ENCODE measurements at places on chromosomes 3 and 15. TPM values are rescaled to one million over a fixed set of nuclear protein-coding genes. Genes with fewer than 3 reads are reported as not detected.
A peak's percentile ranks its signal among the peaks of the same experiment; 100 is the strongest.

- peak; percentile 15 for DNase-seq
Observed at GRCh38 chr3:140588558-140588957, 89.3 kb upstream of the TRIM42 start.

- no peak for DNase-seq
Observed at GRCh38 chr3:131353016-131353877, 28.3 kb upstream of the NUDT16 start.

- no peak for DNase-seq
Observed at GRCh38 chr3:61613666-61614065, 52.3 kb downstream of the PTPRG start.

DNA sequence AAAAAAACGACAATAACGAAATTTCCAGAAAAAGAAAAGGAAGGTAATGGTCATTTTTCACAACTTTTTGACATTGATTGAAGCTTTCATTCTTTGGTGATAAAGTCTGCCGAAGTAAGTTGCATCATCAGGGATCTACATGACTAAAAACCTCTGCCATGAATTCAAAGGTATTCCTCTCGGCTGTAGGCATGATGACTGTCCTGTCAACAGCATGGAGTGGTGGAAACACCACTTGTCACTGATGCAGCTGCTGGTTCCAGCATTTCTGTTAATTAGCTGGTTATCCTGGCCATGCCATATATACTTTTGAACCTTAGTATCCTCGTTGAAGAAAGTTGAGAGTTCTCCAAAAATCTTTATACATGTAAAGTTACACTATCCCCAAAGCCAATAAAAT is 859.0 kb upstream of the ARPP21 start:
- no peak for DNase-seq

DNA sequence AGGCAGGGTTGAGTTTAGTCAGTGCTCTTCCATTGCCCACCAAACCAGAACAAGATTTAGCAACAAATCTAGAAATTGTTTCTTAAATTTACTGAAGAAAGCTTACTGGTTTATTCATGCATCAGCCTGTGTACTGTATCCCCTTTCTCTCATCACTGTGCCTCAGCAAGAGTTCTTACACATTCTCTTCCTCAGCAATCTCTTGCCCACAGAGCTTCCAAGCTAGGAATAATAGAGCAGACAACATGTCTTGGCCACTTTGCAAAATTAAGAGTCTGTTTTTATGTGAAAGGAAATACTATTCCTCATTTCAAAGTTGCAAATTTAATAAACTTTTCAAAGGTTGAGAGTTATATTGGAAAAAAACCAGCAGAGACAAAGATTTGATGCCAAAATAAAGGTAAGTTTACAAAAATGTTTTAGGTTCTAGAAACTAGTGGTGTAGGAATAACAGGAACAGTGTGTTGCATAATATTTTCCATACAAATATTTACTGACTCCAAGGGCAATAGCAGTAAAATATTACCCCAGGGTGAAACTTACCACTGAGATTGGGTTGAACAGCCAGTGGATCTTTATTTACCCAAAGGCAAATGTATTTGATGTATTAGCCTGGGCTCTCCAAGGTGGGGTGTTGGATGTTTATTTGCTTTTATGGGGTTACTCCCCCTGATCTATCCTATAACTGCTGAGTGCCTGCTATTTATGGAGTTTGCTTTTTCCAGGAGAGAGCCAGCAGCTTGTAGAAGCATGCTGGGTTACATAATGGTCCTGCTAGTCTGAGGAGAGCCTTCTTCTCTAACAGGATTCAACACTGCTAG is 276.7 kb downstream of the ADAMTSL3 start:
- no peak for DNase-seq

DNA sequence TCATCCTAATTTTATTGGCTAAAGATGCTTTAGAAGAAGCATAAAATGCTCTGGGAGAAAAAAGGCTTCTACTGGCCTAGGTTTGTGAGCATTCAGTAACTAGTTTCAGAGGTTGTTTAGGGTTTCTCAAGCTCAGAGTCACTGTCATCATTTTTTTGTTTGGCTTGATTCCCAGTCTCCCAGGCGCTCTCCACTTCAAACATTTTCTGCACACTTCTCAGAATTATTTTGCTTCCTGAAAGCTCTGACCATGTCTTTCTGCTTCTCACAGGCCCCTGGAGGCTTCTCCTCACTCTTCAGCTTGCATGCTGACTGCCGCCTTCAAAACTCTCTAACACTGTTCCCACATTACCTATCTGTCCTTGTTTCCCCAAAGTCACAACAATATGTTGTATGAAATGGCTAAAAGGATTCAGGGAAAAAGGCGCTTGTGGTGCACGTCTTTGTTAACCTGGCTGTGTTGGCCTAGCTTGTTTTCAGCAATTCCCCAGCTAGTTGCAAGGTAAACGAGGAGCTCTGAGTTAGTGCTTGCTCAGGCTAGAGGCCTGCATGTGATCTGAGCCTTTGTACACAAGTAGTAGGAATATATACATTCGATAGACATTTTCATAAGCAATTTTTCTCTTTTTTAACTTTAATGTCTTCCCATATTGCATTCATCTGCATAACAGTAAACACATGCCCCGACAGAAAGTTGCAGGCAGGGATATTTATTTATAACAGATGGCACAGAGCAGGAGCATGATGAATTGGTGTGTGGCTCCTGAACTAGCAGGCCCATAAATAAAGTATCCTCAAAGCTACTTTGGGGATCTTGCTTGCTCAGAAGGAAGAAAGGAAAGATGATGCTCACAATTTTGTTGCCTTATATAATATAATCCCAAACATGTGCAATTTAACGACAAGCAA is 129.2 kb upstream of the DPH6 start:
- peak; percentile 68 for DNase-seq

DNA sequence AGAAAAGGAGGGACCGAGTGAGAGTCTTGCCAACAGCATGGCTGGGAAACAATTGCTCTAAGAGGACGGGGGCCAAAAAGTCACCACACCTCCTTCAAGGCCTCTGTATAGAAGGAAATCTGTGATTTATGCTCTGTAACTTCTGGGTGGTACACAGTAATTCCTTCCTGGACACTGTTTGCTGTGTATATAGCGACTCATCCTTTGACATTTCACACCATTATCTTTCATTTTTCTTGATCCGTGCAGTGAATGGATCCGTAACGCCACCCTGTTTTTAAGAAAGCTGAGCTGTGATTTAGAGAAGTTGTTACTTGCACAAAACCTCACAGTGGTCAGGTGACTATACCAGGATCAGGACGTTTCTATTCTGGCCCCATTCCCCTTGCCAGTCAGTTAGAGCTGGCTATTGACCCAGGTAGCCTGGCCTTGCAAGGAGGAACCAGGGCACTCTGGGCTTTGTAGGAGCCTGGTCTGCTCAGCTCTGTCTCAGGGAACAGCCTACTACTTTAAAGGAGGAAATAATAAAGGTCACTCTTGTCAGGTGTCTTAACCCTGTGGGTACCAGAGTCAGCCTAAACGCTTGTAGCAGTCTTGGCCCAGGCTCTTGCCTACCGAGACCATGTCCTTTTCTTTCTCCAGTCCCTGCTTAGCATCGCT is 86.5 kb upstream of the MYZAP start:
- DNase-seq: peak; percentile 63

DNA sequence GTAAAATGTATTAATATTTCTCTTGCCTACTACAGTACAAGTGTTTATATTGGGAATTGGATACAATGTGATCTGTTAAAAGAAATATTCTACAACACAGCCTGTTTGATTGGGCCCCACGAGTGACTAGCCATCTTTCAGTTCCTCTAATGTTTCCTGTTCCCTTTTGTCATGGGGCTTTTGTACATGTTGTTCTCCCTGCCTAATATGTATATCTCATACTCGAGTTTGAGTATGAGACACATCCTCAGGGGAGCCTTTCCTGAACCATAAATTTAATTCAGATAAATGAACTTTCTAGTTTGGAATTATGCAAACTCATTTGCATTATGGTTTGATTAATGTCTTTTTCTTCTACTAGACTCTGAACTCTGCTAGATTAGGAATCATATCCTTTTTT is 65.5 kb downstream of the MEF2A start:
- DNase-seq: no peak

DNA sequence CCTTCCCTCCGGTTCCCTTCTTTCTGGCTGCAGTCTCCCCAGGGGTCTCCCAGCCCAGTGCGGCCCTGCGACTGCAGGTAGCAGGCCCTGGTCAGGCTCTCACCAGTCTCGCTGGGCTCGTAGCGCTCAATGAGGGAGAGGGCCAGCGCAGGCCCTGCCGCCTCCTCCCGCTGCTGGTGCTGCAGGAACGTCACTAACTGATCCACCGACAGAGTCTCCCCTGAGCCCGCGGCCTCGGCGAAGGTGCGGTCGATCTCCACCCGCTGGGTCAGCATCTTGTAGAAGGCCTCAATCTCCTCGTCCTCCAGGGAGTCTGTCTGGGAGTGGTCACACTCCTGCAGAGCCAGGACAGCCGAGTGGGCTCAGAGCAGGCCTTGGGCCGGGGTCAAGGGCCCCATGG is 18.3 kb downstream of the PLCD1 start:
- DNase-seq: no peak

DNA sequence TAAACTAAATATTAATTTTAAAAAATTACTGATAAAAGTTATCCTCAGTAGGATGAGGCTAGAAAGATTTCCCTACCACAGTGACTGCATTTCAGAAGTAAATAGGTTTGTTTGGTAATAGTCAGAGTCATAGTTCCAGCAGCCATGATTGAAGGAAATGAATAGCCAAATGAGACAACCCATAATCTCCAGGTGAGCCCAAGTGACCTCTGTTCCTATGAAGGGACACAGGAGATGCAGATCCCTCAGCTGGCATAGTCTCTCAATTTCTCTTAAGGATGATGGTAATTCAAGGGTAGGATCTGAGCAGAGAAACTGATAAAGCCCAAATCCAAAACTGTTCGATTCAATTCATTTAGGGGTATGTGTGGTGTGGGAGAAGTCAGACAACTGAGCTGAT is 461.8 kb downstream of the RAP2B start:
- no peak for DNase-seq

DNA sequence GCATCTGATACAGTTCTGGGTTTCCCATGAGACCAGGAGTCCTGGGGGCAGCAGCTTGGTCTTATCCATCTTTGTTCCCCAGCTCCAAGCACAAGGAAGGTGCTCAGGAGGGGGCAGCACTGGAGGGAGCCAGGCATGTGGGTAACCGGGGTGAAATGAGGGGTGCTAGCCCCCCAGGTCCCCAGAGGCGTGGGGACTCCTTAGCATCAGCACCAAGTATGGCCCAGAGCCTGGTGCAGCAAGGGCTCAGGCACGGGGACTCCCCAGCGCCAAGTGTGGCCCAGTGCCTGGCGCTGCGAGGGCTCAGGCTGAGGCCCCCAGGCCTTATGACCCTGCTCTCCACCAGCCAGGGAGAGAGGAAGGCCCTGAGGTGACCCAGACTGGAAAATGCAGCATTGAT is 94.1 kb downstream of the CHSY1 start:
- DNase-seq: no peak

GRCh38 chr3:59607656-59608055 is 557.8 kb upstream of the CFAP20DC start:
- peak; percentile 38 for DNase-seq

DNA sequence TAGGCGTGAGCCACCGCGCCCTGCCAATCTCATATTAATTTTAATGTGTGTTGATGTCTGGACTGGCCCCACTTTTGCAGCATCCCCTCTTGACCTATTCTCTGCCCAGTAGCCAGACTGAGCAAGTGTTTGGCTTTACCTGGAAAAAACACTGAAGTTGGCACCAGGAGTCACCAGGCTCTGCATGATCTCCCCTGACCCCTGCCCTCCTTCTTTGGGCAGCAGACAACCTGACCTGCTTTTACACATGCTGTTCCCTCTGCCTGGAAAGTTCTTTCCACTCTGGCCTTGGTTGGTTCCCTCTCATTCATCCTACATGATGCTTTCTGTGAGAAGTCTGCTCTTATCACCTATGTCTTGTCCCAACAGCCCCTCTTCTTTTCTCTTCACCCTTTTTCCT is 67.9 kb upstream of the SLC2A2 start:
- DNase-seq: no peak

DNA sequence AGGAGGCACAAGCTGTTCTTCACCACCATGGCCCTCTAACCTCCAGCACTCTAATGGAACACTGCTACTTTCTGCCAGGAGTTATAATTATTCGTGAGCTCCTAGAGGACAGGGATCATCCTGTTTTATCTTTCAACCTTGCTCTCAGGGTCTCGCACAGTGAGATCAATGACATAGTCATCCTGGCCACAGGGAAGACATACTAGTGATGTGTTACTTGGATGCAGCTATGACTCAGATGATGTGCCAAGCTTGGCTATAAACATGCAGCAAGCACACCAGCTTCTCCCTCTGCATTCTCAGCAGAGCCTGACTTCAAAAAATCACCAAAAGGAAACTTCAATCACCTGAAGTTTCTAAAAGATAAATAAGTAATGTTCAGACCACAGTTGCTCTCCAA is 203.8 kb upstream of the HES1 start:
- peak; percentile 30 for DNase-seq

DNA sequence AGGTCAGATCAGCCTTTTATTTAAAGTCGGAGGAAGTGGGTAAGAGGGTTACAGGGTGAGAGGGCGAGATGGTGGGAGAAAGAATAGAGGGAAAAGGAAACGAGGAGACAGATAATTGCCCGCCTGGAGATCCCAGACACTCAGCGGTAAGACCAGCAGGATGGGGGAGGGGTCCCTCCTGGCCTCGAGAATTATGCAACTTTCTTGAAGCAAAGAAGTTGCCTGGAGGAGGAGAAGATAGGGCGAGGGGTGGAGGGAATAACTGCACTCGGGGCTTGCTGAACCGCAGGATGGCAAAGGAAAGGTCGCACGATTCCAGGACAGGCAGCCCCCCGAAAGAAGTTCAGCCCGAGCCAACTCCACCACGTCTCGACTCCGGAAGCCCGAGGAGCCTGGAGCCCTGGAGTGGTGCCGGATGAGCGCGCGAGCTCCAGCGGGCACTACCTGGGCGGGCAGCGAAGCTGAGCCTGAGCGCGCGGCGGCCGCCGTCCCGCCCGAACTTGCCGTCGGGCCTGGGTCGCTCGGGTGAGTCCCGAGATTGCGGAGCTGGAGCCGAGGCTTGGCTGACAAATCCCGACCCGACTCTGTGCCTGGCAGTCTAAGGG is 402 bp downstream of the WWTR1 start:
- DNase-seq: peak; percentile 86

- DNase-seq: no peak
Observed at GRCh38 chr3:32620611-32621310, 50.1 kb upstream of the DYNC1LI1 start.

DNA sequence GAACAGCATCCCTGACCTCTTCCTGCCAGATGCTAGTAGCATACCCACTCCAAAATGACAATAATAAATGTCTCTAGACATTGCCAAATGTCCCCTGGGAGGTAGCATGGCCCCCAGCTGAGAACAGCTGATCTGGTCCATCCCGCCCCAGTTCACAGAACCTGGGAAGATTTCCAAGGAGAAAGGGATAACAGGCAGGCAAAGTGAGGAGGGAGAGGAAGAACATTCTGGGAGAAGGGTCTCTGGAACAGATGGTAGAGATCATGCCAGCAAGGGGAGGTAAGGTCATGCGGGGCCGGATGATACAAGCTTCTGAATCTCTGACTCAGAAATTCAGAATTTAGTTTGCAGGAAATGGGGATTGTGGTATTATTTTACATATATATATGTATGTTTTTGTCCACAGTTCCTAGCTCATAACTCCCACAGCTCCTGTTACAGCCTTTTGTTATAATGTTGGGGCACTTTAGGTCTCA is 192.7 kb downstream of the SUCLG2 start:
- peak; percentile 10 for DNase-seq

Gene POLQ
- 1.6 TPM for total RNA-seq

Gene RBMS3
- total RNA-seq: 40.0 TPM

Gene NRROS
- total RNA-seq: not detected

Gene EPHB1
- total RNA-seq: 1.6 TPM

Gene ATG3
- total RNA-seq: 44.0 TPM

Gene GABRR3
- not detected for total RNA-seq

Gene B4GALT4
- 55.6 TPM for total RNA-seq

Gene ALDH1L1
- total RNA-seq: not detected
